ENCODE measurements at places on chromosomes 7 and 10.

DNA sequence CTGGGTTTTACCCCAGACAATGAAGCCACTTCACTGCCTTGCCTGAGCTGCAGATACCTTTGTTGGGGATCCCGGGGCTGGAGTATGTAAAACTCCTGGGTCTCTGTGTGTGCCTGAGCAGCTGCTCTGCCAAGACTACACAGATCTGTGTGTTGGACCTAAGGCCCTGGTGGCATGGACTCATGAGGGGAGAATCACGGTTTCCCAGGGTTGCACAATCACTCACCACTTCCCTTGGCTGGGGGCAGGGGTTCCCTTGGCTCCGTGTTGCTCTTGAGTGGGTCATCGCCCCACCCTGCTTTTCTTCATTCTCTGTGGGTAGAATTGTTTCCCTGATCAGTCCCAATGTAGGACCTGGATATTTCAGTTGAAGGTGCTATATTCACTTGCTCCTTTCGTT, 13.9 kb upstream of the TBATA start:
- DNase-seq, result no peak

DNA sequence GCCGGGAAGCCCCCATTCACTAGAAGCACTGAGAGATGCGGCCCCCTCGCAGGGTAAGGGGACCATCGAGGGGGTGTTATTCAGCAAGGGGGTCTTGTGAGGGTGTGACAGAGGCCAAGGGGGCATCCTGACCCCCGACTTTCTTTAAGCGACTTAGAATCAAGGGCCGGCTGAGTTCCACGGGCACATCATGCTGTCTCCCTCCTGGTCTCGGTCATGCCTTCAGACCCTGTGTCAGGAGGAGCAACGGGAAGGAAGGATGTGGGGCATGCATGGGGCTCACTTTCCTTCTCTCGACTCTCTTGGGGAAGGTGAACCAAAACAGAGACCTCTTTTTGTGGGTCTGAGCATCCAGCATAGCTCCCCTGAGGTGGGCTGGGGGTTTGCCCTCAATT, 2.5 kb downstream of the ACSL5 start:
- no peak for DNase-seq

- DNase-seq, result no peak
Measured at GRCh38 chr10:36765782-36766414, 359.5 kb upstream of the ANKRD30A start.

DNA sequence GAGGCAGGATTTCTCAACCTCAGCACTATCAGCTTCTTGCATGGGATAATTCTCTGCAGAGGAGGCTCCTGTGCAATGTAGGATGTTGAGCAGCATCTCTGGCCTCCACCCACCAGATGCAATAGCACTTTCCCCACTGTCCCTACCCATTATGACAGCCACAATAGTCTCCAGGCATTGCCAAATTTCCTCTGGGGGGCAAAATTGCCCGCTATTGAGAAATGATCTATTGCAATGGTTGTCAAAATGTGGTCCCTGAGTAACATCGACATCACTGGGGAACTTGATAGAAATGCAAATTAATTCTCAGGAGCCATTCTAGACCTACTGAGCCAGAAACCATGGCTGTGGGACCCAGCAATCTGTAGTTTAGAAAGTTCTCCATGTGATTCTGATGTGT, 7.0 kb downstream of the KCNK18 start:
- no peak for DNase-seq

- no peak for DNase-seq
Measured at GRCh38 chr7:15625466-15625865, 61.0 kb downstream of the MEOX2 start.
